ENCODE measurements at places on chromosomes 6 and 20.

DNA sequence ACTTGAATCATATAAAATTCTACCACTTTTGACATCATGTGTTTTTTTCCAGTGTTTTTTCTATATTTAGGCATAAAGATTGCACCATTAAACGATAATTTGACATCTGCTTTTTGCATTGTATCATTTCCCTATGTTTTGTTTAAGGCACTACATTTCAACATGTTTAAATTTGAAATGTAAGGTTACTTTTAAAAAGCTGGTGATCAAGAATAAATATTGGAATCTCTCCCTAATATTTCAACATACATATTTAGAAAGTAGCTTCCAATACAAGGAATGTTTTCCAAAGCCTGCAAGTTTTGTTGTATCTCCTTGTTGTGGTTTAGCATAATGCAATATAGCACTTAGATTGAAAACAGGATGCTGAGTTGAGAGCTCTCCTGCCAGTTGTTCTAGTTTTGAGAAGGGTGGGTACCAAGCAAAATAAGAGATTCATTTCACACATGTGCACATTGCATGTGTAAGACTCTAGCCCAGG is 76.5 kb downstream of the SYNJ2 start:
- DNase-seq, result no peak

DNA sequence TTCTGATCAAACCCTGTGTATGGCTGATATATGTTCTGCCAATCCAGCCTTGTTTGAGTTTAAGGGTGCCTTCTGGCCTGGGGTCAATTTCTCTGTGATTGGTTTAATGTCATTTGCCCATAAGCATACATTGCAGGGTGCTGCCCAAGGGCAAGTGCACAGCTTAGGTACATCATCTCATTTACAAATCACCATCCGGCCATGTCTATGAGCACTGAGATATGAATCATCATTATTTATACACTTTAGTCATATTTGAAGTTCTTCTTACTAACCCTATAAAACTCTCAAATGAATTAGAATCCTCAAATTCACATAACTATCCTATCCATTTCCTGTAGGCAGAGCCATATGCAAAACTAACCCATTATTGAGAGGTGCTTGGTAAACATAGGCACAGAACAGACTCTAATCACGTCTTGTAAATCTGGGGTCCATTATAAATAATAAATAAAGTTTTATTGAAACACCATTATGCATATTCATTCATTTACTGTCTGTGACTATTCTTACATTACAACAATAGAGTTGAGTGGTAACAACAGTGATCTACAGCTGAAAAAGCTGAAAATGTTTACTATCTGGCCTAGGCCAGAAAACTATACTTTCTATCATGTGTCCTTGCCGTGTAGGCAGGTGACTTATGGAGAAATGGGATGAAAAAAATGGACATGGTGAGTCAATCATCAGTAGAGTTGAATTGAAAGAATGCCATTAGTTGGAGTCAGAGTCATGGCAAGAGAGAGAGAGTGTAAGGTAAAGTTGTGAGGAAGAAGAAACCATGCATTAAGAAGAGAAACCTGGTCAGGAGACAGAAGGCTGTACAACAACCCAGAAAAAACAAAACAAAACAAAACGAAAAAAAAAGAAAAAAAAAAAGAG is 25.0 kb downstream of the KCNQ5 start:
- DNase-seq, result no peak

- DNase-seq, result no peak
These were observed 50.8 kb upstream of the ADGRF5 start for GRCh38 chr6:46972531-46972930.

DNA sequence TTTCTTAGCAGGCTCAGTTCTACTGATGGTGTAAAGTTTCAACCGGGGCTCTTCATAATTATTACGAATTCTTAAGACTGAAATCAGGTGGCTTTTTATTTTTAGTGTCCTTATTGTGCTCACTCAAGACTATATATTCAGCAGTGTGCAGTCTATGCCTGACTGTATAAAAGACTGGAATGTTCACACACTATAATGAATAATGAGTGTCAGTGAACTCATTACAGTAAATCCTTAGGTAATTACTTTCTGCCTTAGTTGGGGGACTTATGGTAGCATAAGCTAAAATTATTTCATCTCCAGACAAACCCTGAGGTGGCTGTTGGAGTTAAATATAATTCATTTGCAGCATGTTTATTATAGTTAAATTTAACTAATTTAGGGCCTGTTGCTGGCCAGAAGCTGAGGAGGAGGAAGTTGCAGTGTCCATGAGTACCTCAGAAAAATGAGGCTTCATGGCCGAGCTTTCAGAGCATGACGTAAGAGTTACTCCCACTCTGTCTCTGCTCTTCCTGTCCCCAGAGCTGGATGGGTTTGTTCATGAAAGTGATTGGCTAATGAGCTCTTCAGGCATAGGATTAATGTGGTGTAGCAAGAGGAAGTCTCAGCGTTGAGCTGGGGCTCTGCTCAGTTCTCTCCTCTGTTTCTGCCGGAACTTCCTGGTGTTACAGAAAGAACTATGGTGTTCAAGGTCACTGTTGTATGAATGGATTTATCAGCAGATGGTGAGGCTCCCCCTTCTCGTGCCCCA is 335.7 kb downstream of the NRN1 start:
- DNase-seq, result no peak

DNA sequence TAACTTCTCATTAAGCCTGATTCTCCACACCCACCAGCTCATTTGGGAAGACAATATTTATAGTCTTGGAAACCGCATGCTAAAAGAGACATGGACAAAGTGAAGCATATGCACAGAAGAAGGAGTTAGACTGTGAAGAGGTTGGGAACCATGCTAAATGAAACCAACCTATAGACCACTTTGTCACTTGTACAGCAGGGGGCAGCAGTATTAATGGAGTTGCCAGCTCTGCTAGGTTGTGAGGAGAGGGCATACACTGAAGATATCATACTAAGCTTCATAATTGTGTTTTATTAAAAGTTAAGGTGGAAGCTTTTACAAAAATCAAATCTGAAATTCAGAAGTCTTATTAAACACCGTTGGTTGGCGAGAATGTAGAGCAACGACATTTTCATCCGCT is 38.3 kb upstream of the HMGCLL1 start:
- no peak for DNase-seq

- no peak for DNase-seq
These were observed 37.2 kb downstream of the CHMP4B start for GRCh38 chr20:33848391-33848790.

- no peak for DNase-seq
These were observed 194.6 kb downstream of the ZNF217 start for GRCh38 chr20:53399083-53399482.

DNA sequence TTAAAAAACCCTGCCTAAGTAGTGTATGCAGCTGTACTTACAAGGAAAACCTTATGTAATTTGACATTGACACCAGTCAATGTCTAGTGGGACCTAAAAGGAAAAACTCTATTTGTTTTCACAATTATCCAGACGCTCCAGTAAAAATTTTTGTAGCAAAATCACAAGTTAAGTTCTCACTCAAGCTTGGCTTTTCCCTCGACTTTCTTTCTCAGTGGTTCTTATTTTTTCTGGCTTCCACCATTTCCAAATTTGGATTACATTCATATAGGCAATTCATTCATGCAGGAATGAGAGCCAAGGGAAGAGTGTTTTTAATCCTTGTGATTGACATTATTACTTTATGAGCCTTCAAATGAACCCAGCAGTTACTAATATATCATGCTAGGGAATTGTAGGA is 66.0 kb upstream of the ADGRG6 start:
- DNase-seq, result no peak

DNA sequence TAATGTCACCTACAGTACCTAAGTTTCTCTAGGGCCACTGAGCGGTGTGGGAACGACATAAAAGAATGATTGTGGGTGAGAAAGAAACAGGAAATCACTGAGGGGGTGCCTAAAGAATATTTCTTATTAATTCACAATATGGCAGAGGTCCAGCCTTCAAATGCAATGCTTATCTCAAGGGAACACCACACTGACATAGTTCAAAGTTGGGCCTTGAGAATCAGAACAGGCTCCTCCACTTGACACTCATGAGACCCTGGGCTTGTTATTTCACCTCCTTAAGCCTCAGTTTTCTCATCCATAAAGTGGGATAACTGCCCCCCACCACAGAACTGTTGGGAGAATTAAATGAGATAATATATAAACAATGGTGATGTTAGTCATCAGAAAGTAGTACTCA is 40.4 kb upstream of the ARHGAP18 start:
- DNase-seq, result no peak

Data from stimulated activated CD4-positive, alpha-beta T cell treated with anti-CD3 and anti-CD28 coated beads, Interleukin-15, amount 100 ng/mL, for 48 hours (primary cell).